ENCODE measurements at places on chromosomes 6 and 20. TPM values are rescaled to one million over a fixed set of nuclear protein-coding genes. Genes with fewer than 3 reads are reported as not detected.

Gene SLC4A11
- 0.95 TPM for total RNA-seq

Gene SNX3
- 67.8 TPM for total RNA-seq

Gene SNRPB2
- 83.1 TPM for total RNA-seq

Gene NHLRC1
- total RNA-seq, result not detected

DNA sequence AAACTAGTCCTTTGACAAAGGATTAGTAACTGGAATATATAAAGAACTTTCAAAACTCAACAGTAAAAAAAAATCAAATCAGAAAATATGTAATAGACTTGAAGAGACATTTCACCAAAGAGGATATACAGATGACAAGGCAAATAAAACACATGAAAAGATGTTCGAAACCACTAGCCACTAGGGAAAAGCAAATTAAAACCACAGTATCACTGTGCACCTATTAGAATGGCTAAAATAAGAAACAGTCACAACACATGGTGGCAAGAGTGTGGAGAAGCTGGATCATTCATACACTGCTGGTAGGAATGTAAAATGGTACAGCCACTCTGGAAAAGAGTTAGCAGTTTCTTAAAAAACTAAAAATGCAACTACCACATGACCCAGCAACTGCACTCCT, 14.9 kb downstream of the ZBTB2 start:
- H3K4me3 ChIP-seq, result no peak overlapping the region
- no peak for DNase-seq
- no peaks in the 10 kb centered on the region for H3K36me3 ChIP-seq
- no peaks in the 10 kb centered on the region for H3K27me3 ChIP-seq
- H3K4me1 ChIP-seq, result peaks cover 6% of the 10 kb centered on the region

DNA sequence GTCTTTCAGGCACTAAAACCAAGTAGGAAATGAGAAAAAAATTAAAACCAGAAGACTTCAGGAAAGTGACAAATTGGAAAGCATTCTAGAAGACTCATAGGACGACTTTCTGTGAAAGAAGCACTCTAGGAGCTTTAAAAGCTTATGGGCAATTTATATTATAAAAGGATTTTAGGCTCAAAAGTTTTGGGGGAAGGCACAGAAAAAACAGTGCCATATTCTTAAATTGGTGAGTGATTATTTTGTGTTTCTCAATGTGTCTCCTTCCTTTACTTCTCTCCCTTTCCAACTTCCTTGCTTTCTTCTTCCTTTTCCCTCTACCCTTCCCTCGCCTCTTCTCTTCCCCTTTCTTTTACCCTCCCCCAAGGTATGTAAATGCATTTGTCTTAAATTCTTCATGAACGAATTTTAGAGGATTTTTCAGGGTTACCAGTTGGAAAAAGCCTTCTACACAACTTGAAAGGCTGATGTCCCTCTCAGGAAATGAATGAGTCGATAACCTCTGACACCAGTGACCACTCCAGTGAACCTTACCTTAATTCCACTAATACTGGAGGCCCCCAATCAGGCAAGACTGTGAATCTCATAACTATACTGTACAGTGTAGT, 2.6 kb upstream of the LIN28B start:
- no peaks in the 10 kb centered on the region for H3K36me3 ChIP-seq
- peak overlapping the region; percentile 65 for H3K4me3 ChIP-seq
- DNase-seq, result peak; percentile 49
- H3K27ac ChIP-seq, result peak overlapping the region; percentile 97

DNA sequence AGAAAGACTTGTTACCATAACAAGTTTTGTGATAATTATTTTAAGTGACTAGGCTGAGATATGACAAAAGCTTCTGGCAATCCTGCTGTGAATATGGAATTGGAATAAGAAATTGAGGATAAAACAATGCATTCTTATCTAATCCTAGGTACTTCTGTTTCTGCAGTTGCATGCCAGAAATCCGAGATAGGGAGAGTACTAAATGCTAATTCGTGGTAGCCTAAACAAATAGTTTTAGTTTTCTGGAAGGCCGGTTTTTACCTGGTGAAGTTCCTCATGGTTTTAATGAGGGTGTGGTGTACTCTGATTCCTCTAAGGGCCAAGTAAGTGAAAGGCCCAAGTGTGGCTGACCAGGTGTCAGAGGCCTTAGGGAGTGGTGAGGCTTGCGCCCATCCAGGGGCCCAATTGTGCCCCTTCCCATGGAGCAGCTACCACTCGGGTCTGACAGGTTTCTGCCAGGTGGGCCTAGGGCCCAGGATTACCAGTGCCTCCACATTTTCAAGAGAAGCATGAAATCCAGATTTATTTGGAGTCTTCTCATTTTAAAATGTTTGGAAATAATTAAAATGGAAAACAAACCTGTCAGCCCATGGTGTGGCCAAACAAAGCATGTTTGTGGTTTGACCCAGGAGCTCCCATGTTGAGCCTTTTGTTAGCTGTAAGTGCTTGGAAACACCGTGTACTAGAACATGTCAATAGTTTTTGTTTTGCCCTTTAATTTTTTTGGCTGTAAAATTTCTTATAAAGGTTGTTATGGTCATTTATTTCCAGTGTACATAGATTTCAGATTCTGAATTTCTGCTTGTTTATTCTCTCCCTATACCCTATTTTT, 6.6 kb downstream of the PLCB4 start:
- no peaks in the 10 kb centered on the region for H3K27me3 ChIP-seq
- no peak overlapping the region for H3K27ac ChIP-seq
- no peak for DNase-seq

GRCh38 chr6:85245004-85245403, 204.9 kb upstream of the NT5E start:
- no peak for DNase-seq
- no peaks in the 10 kb centered on the region for H3K4me1 ChIP-seq
- no peaks in the 10 kb centered on the region for H3K36me3 ChIP-seq
- H3K27ac ChIP-seq, result no peak overlapping the region

DNA sequence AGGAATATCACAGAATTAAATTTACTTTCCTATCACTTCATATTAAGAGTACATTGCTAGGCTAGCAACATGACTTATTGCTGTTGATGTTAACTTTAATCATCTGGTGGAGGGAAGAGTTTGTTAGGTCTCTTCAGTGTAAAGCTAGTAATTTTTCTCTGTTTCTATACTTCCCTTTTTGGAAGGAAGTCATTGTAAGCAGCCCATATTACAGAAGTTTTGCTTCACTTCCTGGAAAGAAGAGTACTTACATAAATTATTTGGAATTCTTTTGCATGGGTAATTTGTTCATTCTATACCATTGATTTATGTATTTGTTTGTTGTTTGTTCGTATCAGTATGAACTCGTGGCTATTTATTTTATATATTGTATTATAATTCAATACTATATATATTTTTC, 405.2 kb downstream of the RFPL4B start:
- H3K4me3 ChIP-seq, result no peak overlapping the region
- H3K27ac ChIP-seq, result no peak overlapping the region
- H3K36me3 ChIP-seq, result no peaks in the 10 kb centered on the region
- H3K27me3 ChIP-seq, result no peaks in the 10 kb centered on the region

DNA sequence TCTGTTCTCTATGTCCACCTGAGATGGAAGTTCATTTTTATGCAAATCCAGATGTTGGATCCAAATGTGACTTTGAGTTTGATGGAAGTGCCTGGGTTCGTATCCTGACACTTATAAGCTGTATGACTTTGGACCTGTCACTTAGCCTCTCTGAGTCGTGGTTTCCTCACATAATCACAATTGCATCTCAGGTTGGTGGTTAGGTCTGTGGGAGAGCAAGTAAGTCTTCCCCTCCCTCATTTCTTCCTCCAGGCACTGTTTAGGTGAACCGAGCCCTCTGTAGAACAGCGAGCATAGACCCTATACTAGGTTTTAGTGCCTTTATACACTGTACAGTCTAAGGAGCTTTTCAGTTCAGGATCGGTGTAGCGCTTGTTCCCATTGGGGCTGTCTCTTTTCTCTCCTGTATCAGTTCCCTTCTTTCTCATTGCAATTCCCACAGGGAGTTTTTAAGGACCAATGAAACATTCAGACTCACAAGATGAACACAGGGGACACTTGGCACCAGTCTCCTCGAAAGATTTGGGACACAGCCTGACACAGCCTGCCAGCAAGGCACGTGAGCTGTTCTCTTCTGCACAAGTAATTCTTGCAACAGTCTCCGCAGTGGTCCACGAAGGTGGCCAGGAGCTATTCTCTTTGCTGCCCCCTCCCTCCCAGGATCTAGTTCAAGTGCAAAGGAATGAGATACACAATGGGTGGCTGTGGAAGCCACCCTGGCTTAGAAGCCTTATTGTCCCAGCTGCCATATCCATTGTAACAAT, 11.8 kb downstream of the TOX2 start:
- no peak for DNase-seq
- H3K27me3 ChIP-seq, result no peaks in the 10 kb centered on the region
- no peaks in the 10 kb centered on the region for H3K4me1 ChIP-seq

DNA sequence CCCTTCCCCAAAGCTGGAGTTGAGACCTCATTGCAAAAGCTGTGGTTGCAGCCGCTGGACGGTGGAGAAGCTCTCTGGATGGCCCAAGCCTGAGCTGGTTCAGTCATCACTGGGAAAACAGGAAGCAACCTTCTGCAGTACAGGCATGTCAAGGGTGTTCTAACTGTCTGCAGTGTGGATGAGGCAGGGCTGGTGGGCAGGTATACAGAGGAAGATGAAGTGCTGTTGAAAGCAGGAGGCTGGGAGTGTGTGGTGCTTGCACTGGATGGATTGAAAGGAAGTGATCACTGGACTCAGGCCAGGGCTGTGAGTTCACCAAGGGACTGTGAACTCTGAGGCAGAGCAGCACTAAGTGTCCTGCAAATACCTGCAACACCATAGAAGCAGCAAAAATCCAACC, 89.0 kb upstream of the NOX3 start:
- H3K27ac ChIP-seq, result no peak overlapping the region
- no peaks in the 10 kb centered on the region for H3K36me3 ChIP-seq
- no peak for DNase-seq
- no peaks in the 10 kb centered on the region for H3K4me1 ChIP-seq
- no peak overlapping the region for H3K4me3 ChIP-seq

DNA sequence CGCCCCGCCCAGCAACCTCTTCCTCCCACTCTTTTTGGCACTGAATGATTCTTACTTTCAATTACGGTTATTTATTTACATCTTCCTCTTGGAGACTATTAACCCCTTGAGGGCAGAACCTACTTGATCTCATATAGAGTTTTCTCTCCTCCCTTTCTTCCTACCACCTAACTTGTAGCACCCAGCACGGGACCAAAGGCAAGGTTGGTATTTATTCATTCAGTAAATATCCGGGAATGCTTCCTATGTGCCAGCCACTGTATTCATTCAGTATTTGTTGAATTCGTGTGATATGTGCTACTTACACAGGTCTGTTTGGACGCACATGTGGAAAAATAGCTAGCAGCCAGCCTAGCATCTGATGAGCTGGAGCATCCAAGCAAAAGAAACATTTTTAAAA, 1.3 kb upstream of the CNKSR3 start:
- H3K27ac ChIP-seq, result no peak overlapping the region
- H3K4me1 ChIP-seq, result peaks cover 30% of the 10 kb centered on the region
- peaks cover 8% of the 10 kb centered on the region for H3K27me3 ChIP-seq
- no peak overlapping the region for H3K4me3 ChIP-seq

- H3K27me3 ChIP-seq, result peaks cover 18% of the 10 kb centered on the region
- no peaks in the 10 kb centered on the region for H3K36me3 ChIP-seq
- no peak overlapping the region for H3K27ac ChIP-seq
- peaks cover 4% of the 10 kb centered on the region for H3K4me1 ChIP-seq
- no peak for DNase-seq
Observed at GRCh38 chr6:169786349-169786748, 34.9 kb downstream of the ERMARD start.

DNA sequence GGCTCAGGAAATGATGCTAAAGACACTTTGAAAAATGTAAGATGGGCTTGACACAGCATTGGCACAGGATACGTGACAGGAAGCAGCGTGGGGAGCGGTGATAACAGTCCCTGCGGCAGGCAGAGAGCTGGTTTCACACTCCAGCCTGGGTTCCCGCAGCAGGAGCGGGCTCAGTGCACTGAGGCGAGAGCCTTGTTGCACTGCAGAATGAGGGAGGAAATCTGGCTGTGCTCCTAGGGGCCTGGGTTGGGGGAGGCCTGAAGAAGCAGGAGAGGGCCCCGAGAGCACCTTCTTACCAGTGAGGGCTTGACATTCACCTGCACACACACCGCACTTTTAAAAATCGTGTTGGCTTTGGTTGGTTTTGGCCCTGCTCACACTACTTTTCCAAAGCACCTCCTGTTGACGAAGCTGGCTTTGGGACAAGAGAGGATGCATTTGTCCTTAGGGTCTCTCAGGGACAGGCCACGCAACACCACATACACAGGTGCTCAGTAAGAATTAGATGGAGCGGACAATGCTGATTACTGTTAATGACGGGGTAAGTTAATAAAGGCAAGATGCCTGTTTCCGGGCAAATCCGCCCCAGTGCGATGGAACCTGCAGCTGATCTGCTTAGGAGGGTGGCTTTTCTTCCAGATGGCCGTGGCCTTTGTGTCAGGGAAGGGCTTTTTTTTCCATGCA, 49.4 kb upstream of the ARMC2 start:
- no peak overlapping the region for H3K27ac ChIP-seq
- H3K27me3 ChIP-seq, result no peaks in the 10 kb centered on the region
- H3K4me1 ChIP-seq, result peaks cover 14% of the 10 kb centered on the region
- no peaks in the 10 kb centered on the region for H3K36me3 ChIP-seq
- no peak overlapping the region for H3K4me3 ChIP-seq

Data from neural progenitor cell (in vitro differentiated cells).